NCI-H510A (cell line): ENCODE measurements at places on chromosomes 4 and X.

- no peak for DNase-seq
Measured at GRCh38 chrX:87265518-87265917, 252.1 kb upstream of the KLHL4 start.

GRCh38 chrX:101398694-101399093, 7.9 kb downstream of the RPL36A start:
- no peak for DNase-seq

DNA sequence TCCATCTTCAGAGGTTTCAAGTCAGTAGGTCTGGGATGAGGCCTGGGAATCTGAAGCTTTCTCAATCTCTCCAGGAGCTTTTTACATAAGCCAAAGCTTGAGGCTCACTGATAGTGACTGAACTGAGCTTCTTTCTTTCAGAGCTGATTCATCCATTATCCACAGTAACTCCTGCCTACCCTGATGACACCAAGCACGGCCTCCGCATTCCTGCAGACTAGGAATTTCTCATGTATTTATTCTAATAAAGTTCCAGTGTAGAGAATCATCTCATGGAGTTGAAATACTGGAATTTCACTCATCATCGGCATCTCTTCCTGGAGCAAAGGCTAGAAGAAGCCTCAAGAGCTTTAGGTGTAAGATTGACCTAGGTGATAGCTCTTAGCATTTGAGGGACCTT, 12.1 kb upstream of the DCTD start:
- DNase-seq: no peak

DNA sequence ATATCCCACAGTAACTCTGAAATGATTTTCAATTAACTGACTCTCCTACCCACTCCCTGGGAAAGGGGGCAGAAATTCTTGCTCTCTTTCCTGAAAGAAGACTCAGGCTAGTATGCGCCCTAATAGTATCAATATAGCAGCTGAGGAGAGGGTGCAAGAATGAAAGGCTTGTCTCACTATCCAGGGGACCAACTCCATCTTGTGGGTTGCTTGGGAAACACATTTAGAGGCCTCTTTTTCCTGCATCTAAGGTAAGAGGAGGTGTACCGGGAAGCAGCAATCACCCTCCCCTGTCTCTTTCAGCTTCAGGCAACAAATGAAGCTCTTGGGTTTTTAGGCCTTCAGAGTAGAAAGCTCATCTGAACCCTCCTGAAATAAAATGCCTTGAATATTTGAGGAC, 11.3 kb downstream of the TMEM255A start:
- DNase-seq: no peak

DNA sequence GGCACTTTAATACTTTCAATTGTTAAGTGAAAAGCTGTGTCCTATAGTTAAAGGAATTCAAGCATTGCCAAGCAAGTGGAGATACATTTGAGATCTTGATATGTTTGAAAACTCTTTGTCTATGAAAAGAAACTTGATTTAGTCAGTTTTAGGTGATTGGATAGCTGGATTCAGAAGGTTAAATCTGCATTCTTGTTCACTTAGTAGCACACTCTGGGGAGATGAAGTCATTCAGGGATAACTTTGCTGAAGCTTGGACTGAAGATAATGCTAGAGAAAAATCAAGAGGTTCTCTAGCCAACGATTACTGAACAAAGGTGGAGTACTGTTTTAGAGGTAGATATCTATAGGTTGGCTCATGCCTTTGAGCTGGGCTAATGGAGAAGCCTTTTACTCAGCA, 90.6 kb downstream of the DCAF8L2 start:
- DNase-seq: no peak

- no peak for DNase-seq
Measured at GRCh38 chrX:133783274-133783673, 202.1 kb downstream of the GPC3 start.

- DNase-seq: no peak
Measured at GRCh38 chrX:72020204-72020603, 109.6 kb downstream of the NHSL2 start.

- DNase-seq: no peak
Measured at GRCh38 chr4:8434251-8435073, 6.1 kb downstream of the ACOX3 start.

DNA sequence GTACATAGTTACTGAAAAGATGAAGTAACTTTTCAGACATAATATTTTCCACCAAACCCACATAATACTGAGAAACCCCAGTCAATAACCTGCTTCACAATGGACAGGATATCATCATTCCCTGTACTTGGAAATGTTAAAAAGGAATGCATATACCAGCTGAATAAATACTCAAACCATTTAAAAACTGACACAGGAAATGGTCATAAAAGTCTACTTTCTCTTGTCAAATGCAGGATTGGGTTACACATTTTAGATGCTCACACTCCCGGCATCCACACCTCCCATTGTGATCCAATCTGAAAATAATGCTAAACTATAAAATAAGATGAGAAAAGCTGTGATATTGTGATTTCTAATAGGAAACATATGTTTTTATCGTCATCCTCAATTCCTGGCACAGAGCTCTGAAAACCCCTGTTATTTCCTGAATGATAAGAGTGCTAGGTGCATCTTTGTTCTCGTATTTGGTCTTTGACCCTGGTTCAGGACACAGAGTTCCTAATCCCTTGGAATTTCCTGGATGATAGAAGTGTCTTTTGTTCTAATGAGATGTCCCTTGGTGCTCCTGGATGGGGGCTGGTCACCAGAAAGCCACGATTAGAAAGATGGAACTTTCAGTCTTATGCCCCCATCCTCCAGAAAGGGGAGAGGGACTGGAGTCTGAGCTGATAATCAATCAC, 821.3 kb downstream of the TRIML1 start:
- DNase-seq: no peak

DNA sequence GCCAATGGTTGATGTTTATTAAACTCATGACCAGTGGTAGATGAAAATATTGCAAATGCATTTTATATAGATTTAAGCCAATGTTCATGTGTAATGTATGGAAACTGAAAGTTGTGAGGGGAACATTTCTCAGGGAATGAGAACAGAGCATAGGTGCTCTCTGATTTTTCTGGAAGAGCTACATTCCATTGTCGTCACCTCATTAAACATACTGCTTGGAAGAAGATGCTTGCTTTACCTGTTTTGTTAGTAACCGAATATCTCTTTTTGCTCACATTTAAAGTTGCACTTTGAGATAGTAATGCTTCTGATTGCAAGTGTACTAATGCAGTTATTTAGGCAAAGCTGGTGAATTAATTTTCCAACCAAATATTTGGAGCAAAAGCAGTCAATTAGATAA, 93.8 kb upstream of the CLCN4 start:
- DNase-seq: no peak

GRCh38 chr4:108172753-108173598, 4.2 kb upstream of the LEF1 start:
- peak; percentile 18 for DNase-seq

DNA sequence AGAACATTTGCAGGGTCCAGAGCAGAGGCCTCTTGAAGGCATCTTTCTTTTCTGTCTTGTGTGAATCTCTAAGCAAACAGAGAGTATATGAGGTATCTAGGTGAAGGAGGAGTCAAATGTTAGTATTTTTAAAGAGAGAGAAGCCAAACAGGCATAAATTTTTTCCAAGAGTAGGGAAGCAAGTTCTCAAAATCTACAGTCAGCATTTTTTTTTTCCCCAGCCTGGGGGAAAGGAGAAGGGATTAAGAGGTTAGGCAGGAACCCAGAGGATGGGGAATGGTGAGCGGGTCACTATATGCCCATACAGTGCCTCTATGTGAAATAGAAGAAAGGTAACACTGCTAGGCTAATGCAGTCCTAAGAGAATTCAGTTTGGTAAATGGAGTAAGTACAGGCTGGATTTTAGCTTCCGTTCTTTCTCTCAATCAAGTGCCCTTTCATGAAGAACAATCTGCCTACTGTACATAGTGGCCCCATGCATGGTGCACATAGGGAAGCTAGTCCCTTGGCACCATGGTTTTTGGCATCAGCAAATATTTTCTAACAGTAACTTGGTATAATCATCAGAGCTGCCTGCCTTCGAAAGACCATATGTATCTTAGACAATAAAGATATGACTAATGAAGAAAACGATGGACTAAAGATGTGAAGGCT, 163.1 kb upstream of the MAB21L2 start:
- no peak for DNase-seq

- no peak for DNase-seq
Measured at GRCh38 chr4:5162909-5163508, 111.7 kb downstream of the STK32B start.

- DNase-seq: no peak
Measured at GRCh38 chr4:156886481-156886880, 85.1 kb downstream of the PDGFC start.

DNA sequence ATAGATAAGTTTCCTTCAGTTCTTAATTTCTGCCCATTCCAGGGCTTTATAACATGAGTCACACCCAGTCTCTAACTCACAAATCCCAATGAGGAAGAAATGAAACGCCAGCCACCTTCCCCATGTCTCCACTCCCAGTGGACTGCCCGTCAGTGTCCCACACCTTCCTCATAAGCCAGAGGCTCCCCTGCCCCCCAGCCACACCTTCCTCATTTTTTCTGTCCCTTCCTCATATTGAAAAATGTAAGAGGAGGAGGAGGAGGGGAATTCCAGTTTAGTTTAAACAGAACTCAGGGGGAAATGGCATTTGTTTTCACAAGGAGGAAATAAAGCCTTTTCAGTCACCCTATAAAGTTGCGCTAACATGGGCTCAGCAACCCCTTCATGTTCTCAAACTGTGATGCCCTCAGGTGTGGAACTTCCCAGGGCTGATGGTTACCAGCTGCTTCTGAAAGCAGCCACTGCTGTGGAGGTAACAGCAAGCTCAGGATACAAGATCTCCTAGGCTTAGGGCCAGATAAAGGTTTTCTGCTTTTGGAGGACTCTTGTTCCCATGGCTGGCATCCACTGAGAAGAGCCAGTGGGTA, 97.8 kb downstream of the PARM1 start:
- no peak for DNase-seq

GRCh38 chr4:57037982-57038604, 59.4 kb downstream of the POLR2B start:
- DNase-seq: no peak

GRCh38 chrX:40144576-40144975, 46.8 kb upstream of the BCOR start:
- DNase-seq: no peak

DNA sequence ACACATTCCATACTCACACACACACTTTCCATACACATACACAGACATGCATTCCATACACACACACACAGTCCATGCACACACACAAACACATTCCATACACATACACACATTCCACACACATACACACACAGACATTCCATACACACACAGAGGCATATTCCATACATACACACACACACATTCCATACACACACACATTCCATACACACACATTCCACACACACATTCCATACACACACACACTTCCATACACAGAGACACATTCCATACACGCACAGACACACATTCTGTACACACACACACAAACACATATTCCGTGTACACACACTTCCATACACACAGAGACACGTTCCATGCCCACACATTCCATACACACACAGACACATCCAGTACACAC, 14.8 kb downstream of the LINC00632 start:
- no peak for DNase-seq
